ENCODE measurements at places on chromosomes 5 and 9.

DNA sequence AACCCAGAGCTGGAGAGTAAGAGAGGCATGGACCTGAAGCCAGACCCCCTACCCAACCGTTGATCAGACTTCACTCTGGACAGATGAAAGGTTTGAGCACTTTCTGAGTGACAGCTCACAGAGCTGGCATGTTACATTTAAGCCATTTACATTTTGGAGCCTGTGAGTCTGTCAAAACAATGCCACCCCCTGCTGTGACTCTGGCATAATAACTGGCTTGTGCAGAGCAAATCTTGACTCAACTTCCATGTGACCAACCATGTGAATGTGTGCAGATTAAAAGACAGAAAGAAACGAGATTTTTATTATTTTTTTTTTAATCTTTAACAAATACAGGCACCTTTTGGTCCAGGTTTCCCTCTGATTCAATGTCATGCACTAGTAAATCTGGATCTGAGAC is 48.5 kb downstream of the MFAP3 start:
- no peak for DNase-seq

- no peak for DNase-seq
Observed at GRCh38 chr5:83029912-83030311, 47.3 kb downstream of the TMEM167A start.

GRCh38 chr9:133875131-133875530 is 117.0 kb downstream of the VAV2 start:
- no peak for DNase-seq

DNA sequence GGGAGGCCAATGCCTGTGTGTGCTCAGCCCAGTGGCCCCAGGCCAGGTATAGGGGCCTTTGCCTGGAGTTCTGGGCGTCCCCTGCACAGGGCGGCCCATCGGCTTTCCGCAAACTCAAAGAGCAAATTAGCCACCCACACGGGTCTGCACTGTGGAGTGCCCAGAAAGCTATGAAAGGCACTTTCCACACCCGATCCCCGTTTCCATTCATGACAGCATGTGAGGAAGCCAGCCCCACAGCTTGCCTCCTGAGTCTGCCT is 5.2 kb downstream of the DBH start:
- DNase-seq: no peak

GRCh38 chr9:90870621-90871326 is 69.2 kb downstream of the SYK start:
- DNase-seq: no peak

All from natural killer cell treated with Interleukin-12 subunit alpha and Interleukin-12 subunit beta and Interleukin-15 and Interleukin-18, amount 100 ng/mL, for 72 hours (primary cell).